Mucosa of descending colon (tissue), 3 donors: ENCODE measurements at places on chromosomes 13 and 19. TPM values are rescaled to one million over a fixed set of nuclear protein-coding genes. Genes with fewer than 3 reads are reported as not detected.

Gene CYP4F8
- not detected for total RNA-seq

Gene SLC7A9
- total RNA-seq = 0.43 TPM

Gene KEAP1
- 57.5 TPM for total RNA-seq

Gene ANKLE1
- total RNA-seq = 1.9 TPM

Gene BRSK1
- 18.1 TPM for total RNA-seq

Gene PCDH20
- 12.5 TPM for total RNA-seq

Gene LIPE
- total RNA-seq = 10.0 TPM

Gene OR7D2
- total RNA-seq = not detected

Gene CPT1C
- total RNA-seq = 2.2 TPM

Gene MYADM
- 47.0 TPM for total RNA-seq

Gene NR1H2
- 85.0 TPM for total RNA-seq

Gene ZNF738
- total RNA-seq = 6.4 TPM

Gene HAUS8
- 12.2 TPM for total RNA-seq

Gene USHBP1
- 2.6 TPM for total RNA-seq

Gene MEIS3
- total RNA-seq = 2.1 TPM

- no peak for DNase-seq
Observed at GRCh38 chr13:102687520-102687919, 7.3 kb downstream of the METTL21C start.

DNA sequence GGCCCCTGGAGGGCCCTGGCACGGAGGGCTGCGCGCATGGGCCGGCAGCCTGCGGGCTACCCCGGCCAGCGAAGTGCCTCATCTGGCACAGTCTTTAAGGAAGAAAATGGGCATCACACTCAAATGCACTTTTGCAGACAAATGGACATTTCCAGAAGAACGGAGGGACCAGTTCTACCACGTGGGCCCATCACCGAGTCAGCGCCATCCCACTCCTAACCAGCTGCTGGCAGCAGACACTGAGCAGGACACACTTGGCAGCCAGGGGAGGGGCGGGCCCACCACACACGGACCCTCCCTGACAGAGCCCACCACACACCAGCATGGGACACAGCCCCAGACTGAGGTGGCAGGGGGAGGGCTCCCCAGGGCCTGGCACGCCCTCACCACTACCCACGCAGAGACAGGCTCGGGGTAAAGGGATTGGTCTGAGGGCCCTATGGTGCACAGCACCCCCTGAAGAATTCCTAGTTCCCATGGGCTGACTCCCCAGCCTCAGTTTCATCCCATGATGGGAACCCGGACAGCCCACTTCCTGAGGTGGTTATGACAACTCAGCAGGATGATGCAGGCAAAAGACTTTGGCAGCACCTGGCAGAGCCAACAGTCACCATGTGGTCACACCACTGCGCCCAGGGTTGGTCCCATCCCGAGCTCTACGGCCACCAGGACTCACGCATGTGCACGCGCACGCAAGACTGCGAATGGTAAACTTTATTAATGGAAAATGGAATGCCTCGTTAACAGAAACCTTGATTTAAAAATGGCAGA is 18.7 kb upstream of the TINCR start:
- no peak for DNase-seq

- no peak for DNase-seq
Observed at GRCh38 chr19:38036707-38037611, 130.0 kb downstream of the SIPA1L3 start.

- no peak for DNase-seq
Observed at GRCh38 chr13:32047793-32048192, 16.2 kb downstream of the FRY start.

- DNase-seq = no peak
Observed at GRCh38 chr13:82370316-82370715, 1512.0 kb downstream of the SLITRK1 start.

GRCh38 chr13:93672996-93673395 is 446.4 kb downstream of the GPC6 start:
- no peak for DNase-seq

DNA sequence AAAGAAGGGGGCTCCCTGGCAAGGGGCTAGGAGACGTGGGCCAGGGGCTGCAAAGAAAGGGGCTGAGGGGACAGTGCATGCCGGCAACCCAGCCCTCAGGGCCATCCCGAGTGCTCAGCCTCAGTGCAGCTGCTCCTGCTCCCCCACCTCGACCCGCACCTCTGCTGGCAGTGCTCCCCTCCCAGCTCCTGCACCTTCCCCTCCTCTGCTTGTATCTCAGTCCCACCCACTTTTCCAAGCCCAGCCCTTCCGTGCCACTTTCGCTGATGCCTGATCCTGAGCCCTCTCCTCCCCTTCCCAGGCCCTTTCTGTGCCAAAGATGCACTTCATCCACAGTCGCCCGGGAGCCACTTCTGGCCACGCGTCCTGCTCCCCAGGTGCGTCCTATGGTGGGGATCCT is 69.9 kb upstream of the KCTD15 start:
- DNase-seq = no peak

DNA sequence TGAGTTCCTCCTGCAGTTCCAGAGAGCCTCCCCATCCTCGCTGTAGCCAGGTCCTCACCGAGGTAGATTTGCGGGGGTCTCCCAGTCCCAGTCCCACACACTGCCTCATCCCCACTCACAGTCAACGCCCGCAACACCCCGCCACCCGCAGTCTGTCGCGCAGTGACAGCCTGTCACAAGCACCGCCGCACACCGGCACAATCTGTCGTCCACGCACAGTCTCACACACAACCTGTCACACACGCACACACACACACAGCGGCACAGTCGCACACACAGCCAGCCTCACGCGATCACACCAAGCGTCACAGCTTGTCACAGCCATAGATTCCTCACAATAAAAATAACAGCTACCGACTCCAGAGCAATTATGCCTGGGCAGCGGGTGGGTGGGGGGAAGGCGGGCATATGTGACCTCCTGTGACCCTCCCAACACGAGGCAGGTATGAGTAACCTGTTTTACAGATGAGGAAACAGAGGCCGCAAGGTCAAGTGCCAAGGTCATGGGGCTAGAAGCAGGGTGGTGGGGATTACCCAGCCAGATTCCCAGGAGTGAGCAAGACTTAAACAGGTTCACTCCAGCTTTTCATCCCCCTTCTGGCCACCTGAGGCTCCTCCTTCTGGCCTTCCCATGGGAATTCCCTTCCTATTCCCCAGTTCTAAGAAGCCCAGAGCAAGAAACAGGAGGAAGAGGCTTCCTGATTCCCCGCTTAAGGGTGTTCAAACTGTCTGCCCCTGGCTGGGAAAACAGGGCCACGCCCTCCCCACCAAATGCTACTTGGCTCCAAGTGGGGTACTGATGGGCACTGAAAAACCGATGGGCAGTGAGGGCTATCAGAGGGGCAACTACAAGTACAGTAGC is 13.9 kb downstream of the NFIX start:
- DNase-seq = no peak

DNA sequence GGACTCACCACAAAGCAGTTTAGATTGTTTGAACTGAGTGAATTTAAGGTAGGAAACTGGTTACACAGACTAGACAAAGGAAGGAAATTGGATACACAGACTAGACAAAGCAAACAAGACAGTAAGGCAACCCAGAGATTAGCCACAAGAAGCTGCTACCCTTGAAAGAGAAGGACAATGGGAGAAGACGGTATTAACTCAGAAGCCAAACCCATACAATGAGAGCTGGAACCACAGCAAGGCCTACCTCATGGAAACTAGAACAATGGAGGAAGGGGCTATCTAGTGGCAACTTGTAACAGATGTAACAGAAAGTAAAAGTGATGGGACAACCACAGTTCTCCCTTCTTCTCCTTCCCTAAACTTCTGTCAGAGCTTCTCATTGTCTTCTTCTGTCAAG is 410.9 kb upstream of the SPRY2 start:
- no peak for DNase-seq

DNA sequence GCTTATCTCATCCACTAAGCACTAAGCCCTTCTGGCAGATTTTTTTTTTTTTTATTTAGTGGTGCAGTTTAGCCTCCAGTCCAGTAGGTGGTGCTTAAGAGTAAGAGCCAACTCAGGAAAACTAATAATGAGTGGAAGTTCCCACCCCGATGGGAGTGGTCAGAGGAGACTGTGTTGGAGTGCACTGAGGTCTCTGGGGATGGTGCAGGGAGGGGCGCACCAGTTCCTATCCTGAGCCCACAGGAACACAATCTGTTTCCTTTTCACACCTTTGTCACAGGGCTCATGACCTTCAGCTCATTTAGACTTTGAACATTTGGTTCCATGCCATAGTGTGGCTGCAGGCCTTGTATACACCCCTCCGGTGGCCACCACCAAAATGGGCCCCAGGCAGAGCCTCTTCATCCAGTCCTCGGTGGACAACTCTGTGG is 367.4 kb downstream of the SPRY2 start:
- DNase-seq = no peak

- no peak for DNase-seq
Observed at GRCh38 chr19:291006-291521, at the start of gene PLPP2. Gene PLPP2 (minus strand): TSS chr19:291403. CDS start chr19:291336, 67 bp downstream.

DNA sequence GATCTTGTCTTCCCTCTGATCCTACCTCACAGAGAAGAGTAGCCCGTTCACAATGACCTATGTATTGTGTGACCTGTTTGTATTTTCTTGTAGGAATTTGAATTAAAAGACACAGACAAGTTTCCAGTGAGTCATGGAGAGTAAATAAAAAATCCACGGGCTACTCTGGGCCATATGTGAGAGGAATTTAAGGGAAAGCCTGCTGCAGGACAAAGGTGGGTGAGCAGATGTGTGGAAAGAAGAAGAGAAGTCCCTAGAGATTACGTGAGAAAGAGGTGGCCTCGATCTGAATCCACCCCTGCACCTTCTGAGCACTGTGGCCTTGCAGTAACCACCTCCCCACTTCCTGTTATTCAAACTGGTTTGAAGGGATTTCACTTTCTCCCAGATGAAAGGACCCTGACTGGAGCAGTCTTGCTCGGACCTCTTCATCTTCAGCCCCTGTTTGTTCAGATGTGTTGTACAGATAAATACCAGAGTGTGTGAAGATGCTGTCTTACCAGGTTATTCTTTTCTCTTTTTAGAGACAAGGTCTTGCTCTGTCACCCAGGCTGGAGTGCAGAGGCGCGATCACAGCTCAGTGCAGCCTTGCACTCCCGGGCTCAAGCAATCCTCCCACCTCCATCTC is 205.4 kb downstream of the PDS5B start:
- DNase-seq = no peak

DNA sequence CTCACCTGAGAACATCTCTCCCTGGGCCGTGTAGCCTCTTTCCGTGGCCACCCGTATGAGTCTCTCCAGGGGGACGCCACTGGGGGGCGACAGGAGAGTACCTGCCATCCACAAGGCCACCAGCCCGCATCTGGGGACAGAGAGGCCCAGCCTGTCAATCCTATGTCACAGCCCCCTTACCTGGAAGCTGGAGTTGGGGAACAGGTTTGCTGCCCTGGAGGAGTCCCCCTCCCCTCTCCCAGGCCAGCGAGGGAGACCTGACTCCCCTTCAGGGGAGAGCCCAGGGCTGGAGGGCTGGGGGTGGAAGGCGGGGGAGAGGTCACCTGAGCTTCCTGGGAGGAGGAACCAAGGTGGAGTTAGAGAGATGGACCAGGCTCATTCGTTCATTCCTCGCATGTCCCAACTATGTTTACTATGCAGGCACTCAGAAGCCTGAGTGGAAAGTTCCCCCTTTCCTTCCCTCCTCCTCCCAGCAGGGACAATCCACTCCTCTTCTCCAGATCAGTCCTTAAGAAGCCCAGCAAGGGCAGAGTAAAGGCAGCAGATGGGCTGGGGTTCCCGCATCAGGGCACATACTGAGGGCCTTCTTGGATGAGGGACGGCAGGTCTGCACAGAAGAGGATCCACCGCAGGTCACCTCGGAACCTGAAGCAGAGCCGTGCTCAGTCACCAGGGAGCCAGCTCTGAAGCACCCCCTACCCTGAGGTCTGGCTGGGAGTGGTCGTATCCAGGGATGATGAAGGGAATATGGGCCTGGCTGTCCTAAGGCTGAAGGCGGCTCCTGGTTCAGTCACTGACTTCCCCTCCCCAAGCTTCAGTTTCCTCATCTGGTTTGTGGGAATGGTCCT is 5.5 kb downstream of the ACTMAP start:
- DNase-seq = no peak

GRCh38 chr13:20069956-20070355 is 90.9 kb downstream of the GJA3 start:
- no peak for DNase-seq

DNA sequence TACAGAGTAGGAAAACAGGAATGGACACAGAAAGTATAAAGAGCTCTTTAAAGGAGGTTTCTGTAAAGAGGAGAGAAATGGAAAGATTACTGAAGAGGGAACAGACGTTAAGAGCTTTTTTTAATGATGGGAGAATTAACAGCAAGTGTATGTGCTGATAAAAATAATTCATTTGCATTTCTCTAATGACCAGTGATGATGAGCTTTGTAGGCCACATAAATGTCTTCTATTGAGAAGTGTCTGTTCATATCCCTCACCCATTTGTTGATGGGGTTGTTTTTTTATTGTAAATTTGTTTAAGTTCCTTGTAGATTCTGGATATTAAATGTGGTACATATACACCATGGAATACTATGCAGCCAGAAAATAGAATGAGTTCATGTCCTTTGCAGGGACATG is 40.0 kb downstream of the MYO16 start:
- DNase-seq = no peak

- DNase-seq = no peak
Observed at GRCh38 chr19:4035582-4035981, 28.0 kb downstream of the PIAS4 start.

GRCh38 chr13:98564204-98564603 is 12.7 kb downstream of the STK24 start:
- DNase-seq = no peak

DNA sequence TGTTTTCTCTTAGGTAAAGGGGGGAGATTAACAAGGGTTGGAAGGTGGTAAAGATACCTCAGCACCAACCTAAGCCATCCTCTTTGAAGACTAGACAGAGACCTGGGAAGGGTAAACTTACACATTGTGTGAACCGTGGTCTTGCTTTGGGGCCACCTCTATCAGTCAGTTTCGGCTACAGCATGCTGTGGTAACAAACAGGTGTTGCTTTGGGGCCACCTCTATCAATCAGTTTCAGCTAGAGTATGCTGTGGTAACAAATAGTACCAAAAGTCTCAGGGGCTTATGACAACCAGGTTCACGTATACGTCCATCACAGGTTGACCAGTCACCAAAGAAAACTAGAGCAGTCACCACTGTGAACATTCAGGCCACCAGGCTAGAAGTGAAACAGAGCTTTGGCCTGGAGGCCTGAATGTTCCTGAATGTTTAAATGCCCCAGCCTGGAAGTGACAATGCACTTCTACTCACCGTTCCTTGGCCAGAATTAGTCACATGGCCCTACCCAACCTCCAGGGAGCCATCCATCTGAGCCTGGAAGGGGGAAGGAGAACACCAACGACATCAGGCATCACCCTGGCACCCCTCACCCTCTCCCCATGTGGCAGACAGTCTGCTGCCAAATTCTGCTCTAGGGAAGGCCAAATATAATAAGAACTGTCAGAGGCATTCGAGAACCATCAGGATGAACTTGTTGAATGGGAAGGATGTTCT is 3.8 kb downstream of the FXYD7 start:
- DNase-seq = no peak

GRCh38 chr13:105363261-105364190 is 1171.9 kb downstream of the EFNB2 start:
- DNase-seq = no peak

- no peak for DNase-seq
Observed at GRCh38 chr19:16645140-16645539, 14.8 kb downstream of the SMIM7 start.

- no peak for DNase-seq
Observed at GRCh38 chr13:99354371-99354951, 47.3 kb upstream of the GPR183 start.
